ENCODE measurements at places on chromosomes 1 and 21.

DNA sequence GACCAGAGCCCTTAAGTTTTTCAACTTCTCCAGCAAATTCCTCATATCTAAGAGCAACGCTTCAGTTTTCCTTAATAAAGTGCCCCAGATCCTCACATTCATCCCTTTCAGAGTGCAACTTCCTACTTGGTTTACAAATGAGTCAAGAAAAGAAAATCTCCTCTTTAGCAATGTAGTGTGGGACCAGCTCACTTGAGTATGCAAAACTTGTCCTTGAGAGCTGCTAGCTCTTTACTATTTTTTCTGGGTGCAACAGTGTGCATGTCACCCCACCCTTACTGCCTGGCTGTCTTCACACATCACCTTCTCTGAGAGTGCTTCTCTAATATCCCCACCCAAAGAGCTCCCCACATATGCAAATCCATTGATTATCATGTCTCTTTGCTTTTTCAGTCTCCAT, 203.1 kb upstream of the CAMK1G start:
- DNase-seq: no peak

DNA sequence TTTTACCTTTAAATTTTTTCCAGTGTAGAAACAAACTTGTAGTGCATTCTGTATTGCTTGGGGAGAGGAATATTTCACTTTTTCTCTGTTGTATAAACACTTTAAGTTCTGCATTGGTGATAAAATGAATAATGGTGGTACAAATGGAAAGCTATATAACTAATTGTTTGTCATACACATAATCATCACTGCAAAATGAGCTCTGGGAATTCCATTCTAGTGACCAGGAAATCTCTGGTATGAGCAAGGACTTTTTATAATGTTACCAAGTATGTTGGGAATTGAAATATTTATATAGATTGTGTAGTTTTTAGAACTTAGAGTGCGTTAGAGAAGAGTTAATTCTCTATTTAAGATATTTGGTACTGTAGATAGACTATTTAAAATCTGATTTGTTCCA, 5.0 kb upstream of the FMN2 start:
- DNase-seq: no peak

DNA sequence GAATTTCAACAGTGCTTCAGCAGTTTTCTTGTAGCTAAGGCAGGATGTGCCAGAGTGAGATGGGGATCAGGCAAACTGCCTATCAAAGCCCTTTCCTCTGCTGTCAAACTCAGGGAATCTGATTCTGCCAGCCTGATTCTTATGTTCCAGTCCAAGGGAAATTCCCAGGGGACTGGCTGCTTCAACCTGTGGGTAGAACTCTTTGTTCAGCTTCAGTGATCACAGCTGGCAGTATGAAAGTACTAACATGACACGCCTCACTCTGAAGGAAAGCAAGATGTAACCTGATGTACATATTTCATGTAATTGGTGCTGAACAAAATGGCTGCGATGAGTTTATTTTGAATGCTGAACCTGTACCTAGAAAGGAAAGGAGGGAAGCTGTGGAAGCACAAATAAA, 40.1 kb upstream of the SLC5A9 start:
- DNase-seq: no peak

DNA sequence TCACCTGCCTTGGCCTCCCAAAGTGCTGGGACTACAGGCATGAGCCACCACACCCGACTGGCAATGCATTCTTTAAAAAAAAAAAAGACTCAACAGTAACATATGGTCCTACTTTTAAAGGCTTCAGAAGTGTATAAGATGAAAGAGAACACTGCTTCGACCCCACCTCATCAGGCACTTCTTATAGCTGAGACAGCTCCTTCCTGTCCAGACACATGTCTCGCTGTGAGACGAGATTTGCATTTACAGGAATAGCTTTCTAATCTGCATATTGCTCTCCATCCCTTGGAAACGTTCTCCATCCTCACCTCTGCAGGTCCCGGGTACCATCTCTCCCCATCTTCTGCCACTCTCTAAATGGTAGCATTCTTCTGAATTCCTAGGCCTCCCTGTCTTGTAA, 6.7 kb downstream of the AZIN2 start:
- no peak for DNase-seq

GRCh38 chr1:27992276-27992675, 32.5 kb downstream of the XKR8 start:
- DNase-seq: no peak

DNA sequence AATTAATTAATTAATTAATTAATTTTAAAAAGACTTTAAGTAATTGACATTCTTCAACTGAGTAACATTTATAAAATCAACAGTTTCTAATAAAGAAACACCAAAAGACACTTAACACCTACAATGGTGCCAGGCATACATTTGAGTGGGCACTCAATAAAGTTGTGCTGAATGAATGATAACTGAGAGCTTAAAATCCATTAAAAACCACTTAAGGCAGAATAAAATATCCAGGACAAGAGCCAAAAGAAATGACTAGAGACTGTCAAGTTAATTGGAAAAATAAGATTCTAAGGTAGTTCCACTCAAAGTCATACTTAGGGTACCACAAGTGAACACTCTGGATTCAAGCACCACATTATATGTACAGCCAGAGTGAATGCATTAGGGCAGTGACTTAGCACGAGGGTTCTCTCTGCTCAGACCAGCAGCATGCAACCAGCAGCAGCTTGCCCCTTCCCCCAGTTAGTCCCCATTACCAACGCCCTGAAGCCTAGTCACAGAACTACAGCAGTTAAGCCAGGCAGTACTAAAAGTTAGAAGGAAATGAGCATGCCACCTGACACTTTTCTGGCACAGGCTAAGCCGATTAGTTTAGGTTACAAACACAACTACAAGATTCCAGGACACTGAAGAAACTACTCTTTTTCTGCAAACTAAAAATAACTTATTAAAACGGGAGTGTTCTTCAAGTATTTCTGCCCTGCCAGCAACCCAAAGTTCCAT, 46.5 kb downstream of the LUZP1 start:
- no peak for DNase-seq

DNA sequence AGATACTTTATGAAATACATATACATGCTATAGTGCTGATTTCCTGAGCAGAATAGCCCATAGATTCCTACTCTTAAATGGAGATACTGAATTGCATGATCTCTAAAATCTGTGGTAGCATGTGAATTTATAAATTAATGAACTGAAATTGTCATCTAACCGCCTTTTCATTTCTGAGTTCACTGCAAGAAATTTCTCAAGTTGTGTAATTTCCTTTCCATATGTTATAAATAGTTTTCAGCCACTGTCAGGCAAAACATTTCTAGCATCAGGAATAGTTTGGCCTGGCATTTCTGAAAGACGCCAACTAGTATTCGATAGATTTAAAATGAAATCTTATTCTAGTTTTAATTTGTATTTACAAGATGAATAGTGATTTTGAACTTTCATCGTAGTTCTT, 310.1 kb downstream of the USH2A start:
- no peak for DNase-seq

DNA sequence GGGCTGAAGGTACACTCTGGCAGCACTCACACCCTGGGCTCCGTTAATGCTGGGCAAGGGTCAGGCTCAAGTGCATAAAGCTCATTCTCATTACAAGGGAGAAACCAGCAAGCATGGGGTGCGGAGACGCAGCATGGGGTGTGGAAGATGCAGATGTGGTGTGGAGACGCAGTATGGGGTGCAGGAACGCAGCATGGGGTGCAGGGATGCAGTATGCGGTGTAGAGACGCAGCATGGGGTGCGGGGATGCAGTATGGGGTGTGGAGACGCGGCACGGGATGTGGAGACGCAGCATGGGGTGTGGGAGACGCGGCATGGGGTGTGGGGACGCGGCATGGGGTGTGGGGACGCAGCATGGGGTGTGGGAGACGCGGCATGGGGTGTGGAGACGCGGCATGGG, 390.7 kb downstream of the NPHP4 start:
- no peak for DNase-seq

GRCh38 chr1:47432071-47433036, 5.5 kb upstream of the FOXD2 start:
- peak; percentile 91 for DNase-seq

DNA sequence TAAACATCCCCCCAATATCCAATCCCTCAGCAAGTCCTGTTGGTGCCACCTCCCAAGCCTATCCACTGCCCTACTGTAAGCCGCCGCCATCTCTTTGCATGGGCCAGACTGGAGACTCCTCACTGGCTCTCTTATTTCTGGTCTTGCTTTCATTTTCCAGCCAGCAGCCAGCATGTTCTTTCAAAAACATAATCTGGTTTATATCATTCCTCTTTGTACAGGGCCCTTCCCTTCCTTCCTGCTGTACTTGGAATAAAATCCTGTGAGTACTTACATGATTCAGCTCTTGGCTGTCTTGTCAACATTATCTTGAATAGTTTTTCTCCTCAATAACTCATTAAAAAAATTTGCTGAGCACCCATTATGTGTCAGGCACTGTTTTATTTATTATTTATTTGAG, 28.2 kb downstream of the TLR5 start:
- no peak for DNase-seq

- DNase-seq: no peak
Measured at GRCh38 chr1:186512698-186513457, 52.0 kb upstream of the PDC start.

DNA sequence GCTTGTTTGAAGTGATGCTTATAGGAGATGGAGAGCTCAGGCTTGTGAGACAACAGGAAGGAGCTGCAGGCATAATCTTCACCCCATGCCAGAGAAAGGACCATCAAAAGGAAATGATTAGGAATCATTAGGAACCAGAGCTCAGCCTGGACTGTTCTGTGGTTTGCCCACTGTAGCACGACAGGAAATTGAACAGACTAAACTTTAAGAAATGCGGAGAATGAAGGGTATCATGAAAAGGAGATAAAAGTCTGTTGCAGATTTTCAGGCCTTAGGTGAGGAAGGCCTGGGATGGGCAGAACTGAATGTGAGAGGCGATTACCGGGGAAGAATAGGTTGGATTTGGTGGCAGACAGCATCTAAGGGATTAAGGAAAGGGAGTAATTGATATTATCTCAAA, 292.0 kb upstream of the PLXNA2 start:
- no peak for DNase-seq

GRCh38 chr1:215453440-215453839, 113.7 kb upstream of the KCTD3 start:
- DNase-seq: no peak

DNA sequence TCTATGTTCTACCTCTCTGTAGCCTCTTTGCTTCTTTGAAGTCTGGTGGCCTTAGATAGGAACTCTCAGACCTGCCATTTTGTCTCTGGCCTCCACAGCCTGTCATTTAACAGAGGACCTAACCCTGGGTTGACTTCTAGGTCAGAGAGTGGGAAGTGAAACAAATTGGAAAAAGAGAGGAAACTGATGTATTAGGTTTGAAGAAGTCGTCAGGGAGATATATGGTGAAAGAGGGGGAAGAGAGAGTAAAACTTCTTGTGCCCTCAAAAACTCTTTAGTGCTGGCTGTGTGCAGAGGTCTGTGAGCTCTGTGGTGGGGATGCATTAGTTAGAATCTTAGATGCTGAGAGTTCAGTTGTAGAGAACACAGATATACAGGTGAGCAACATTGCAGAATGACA, 30.2 kb upstream of the CD1D start:
- DNase-seq: no peak

DNA sequence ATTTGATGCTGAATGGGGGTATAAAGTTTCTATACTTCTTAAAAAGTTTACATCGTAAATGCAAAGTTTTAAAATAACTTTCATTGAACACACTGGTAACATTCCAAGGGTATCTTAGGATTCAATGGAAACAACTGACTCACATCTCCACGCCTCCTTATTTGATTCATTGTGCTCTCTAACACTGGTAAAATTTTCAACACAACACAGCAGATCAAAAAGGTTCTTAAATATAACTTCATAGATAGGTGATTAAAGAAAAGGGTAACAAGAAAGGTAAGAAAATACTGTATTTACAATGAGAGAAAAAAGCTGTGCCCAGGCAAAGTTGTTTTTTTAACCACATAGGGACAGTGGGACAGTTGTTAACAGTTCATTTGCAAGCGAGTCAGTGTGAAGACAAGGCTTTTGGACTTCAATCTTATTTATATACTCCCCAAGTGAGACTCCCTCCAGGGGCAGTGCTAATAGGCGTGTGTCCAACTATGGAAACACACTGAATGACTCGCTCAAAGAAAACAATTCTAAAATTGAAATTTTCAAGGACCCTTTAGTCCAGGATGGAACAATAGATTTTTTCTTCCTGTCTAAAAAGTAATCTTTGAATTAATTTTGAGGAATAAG, 140.5 kb downstream of the TIAM1 start:
- no peak for DNase-seq

GRCh38 chr1:197441999-197442414, 174.0 kb downstream of the CRB1 start:
- DNase-seq: peak; percentile 56

DNA sequence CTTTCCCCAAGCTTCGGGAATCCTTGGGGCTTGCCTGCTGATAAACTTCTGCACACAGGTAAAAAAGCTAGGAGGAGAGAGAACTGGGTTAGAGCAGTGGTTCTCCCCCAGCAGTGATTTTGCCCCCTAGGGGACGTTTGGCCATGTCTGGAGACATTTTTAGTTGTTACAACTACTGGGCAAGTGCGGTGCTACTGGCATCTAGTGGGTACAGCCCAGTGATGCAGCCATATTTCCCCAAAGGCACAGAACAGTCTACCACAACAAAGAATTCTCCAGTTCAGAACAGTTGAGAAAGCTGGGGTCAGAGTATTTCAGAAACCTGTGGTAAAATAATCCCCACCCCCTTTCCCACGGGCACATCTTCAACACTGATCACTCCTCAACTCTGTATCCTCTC, 41.3 kb downstream of the LRRC71 start:
- no peak for DNase-seq

DNA sequence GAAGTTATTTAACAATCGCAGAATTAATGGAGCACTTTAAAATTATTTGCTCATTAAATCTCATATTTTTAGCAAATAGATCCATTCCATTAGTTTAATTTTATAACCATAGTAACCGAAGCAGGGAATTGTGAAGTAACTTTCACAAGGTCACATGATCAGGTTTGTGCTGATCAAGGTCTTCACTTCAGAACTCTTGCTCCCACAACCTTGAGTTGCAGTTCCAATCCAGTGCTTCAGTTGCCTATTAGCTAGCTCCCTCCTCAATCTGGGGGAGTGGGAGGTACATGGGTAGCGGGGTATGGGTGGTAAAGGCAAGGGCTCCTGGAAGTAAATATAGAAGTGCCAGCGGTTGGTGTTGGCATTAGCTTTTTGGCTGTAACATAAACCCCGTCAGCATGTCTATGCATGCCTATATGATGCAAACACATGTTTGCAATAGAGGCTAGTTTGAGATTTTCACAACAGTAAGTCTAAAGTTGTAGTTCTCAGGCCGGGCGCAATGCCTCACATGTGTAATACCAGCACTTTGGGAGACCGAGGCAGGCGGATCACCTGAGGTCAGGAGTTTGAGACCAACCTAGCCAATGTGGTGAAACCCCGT, 5.8 kb downstream of the ATP5IF1 start:
- DNase-seq: no peak

Data from aorta (tissue), 5 donors.